NT2/D1 (cell line): ENCODE measurements at places on chromosomes 11 and 22.
A peak's percentile ranks its signal among the peaks of the same experiment; 100 is the strongest.

DNA sequence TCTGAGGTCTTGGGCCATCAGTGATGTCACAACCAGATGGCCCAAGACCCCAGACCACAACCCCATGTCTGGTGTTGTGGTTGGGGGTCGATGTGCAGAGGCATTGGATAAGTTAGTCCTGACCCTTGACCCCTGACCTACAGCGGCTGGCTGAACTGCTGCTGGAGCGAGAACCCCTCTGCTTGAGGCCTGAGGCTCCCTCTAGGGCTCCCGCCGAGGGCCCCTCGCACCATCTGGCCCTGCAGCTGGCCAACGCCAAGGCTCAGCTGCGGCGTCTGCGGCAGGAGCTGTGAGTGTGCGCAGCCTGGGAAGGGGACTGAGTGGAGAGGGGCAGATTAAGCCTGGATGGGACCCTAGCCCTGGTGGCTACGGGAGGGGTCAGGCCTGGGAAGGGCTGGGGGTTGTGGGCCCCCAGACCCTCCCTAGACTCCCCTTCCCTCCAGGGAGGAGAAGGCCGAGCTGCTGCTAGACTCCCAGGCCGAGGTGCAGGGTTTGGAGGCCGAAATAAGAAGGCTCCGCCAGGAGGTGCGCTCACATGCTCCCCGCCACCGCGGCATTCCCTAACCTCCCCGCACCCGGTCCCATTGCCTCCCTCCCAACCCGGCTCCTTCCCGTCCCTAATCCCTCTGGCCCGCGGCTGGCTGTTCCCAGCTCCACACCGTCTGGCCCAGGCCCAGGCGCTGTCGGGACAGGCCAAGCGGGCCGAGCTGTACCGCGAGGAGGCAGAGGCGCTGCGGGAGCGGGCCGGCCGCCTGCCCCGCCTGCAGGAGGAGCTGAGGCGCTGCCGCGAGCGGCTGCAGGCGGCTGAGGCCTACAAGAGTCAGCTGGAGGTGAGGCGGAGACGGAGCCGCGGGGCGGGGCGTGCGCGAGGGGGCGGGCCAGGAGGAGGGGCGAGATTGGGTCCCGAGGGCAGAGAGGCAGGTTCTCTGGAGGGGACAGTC is 2.1 kb downstream of the CCDC88B start:
- peak; percentile 84 for DNase-seq

DNA sequence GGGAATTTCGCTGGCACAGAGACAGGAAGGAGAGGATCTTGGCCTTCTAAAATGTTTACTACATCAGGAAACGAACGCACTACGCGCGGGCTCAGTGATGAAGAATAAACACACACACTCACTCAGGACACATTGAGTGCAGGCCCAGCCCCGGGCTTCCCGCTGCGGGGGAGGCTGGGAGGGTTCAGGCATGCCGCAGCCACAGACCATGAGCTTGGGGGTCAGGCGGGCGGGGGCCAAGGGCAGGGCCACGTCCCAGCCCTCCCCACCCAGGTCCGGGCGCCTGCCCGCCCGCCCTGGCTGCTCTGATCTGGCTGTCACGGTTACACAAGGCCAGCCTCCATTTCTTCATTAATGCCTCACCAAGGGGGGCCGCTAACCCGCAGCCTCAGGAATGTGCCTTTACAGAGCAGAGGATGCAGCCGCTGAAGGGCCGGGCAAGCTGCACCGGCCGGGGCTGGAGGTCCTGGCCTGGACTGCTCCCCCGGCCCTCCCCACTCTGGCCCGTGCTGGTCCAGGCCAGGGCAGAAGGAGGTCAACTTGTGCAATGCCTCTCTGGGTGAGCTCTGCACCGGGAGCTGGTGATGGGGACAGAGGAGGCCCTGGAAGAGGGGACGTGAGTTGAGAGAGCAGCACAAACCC is 41.7 kb downstream of the IGF2 start:
- peak; percentile 80 for DNase-seq

DNA sequence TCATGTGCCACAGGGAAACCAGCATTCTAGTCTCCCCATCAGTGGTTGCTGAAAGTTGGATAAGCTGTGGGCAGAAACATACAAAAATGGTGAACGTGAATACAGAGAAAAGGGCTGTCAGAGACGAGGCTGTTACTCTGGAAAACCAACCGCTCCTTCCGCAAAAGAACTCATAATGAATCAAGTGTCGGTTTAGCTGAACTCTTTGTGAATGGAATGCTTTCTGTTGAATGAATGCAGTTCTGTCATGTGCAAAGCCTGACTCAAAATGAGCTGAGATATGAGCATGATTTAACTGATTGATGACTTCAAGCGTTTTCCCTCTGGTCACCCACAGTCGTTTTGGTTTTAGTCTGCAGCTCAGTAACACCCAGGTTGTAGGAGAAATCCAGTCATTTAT is 298.3 kb downstream of the ETS1 start:
- no peak for DNase-seq

GRCh38 chr11:28860893-28861292 is 752.7 kb downstream of the METTL15 start:
- no peak for DNase-seq

- no peak for DNase-seq
These were observed 33.0 kb downstream of the CCDC34 start for GRCh38 chr11:27329867-27330632.
